ENCODE measurements at places on chromosomes 5 and 9.

- no peak for DNase-seq
These were observed 754 bp downstream of the GFPT2 start for GRCh38 chr5:180352116-180353047.

DNA sequence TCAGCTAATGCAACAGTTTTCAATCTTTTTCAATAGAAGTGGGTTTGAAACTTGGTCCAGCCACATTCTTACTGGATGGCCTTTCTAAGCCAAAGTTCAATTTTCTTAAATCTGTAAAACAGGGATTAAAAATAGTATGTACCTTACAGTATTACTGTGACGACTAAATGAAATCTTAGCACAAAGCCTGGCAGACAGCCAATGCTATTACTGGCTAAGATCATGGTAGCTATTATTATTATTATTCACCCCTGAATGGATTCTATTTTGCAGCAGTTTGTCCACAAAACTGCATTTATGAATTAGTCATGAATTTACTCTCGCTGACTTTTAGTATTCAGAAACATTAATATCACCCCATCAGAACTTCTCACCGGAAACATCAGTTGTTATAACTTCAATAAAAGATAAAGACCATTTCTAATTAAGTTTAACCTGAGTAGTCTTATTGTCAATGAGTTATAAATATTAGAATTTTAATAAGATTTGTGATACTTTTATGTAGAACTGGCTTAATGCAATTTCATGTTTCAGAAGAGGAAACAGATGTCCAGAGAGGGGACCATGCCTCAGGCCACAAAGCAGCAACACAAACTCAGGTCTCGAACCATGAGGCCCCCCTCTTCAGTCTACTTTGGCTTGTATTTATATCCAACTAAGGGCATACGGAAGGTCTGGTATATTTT is 468.2 kb downstream of the ARHGEF28 start:
- DNase-seq: no peak

DNA sequence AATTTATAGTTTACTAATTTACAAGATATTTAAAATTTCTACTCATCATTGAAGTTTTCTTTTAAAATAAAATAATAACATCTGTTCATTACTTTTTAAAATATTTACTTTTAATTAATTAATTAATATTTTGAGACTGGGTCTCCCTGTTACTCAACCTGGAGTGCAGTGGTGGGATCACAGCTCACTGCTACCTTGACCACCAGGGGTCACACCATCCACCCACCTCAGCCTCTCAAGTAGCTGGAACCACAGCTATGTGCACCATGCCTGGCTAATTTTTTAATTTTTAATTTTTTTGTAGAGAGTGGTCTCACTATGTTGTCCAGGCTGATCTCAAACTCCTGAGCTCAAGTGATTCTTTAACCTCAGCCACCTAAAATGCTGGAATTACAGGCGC is 1013.6 kb downstream of the CDH9 start:
- DNase-seq: no peak

DNA sequence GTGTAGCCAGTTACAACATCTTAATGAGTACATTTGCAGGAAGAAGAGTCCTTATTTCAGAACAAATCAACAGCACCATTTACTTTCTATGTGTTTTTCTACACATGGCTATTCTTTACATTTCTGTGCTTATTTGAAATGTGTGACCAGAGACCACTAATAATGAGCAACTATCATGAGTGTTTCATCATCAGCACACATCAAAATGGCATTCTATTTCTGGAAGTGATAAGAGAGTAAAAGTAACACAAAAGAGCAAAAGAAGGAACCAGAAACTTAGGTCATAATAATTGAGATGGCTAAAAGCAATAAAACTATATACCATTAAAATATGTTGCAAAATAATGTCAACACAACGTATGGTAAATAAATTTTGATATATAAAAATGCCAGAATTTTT is 159.7 kb downstream of the PBX3 start:
- no peak for DNase-seq

DNA sequence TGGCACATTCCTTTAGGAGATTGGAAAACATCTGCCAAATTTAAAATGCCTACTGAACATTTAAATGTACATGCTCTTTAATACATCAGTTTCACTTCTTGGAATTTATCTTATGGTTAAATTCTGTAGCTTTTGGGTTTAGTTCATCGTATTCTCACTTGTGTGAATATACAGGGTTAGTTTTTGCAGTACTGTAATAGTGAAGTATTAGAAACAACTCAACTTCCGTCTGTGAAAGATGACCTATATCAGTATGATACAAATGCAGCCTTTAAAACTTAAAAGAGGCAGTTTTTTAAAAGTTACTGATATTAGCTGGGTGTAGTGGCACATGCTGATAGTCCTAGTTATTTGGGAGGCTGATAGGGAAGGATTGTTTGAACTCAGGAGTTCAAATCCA is 57.2 kb downstream of the CDC42SE2 start:
- no peak for DNase-seq

- DNase-seq: peak; percentile 15
These were observed 75.6 kb upstream of the PRSS3 start for GRCh38 chr9:33719581-33720374.

DNA sequence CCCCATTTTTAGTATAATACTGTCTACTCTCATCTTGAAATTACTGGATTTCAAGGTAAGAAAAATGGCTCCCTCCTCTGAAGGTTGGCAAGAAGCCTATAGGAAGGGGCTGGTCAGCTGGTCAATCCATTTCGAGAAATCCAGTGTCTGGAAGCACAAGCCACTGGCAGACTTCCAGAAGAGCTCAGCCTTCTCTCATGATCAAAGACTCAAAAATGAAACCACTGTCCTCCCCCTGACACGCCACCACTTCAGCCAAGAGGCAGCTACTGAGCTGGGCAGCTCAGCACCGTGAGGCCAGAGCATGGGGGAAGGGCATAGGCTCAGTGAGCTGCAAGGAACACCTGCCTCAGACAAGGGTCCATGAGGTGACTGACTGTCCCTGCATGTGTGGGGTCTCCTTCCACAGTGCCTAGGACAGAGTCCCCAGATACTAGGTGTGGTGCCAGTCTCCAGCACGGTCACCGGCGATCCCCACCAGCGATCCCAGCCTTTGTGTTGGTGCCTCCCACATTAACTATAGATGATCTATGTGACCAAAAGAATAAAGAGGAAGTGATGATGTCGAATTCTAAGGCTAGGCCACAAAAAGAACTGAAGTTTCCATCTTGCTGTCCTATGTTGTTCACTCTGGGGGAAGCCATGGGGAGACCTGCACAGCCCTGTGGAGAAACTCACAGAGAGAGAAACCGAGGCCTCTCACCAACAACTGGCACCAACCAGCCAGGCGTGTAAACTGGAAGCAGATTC is 100.1 kb upstream of the LRRTM2 start:
- peak; percentile 86 for DNase-seq
